ENCODE measurements at places on chromosomes 11 and 22. TPM values are rescaled to one million over a fixed set of nuclear protein-coding genes. Genes with fewer than 3 reads are reported as not detected.

DNA sequence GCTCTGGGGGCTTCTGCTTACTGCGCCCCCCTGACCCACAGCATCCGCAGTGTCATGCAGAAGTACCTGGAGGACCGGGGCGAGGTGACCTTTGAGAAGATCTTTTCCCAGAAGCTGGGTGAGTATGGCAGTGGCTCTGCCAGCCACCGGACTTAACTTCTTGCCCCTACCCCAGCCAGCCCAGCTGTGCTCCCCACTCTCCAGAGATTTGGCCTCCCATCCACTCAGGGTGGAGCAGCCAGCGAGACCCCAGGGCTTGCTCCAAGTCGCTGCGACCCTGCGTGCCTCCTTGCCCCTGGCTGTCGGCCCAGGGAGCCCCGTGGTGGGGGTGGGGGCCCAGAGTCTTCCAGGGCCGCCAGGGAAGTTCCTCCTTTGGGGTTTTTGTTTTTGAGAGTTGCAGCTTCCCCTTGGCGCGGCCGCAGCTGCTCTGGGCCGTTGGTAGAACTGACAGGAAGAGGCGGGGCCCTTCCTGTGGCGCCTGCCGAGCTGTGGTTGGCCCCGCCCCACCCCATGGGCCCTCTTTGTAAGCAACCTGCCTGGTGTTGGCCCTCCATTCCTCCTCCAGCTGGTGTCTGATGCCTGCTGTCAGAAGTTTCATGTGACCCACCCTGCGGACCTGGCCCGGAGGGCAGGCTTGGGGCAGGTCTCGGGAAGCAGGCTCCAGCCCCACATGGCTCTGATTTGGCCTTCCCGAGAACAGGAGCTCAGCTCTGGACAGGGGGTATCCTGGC is 11.1 kb downstream of the GRK2 start:
- DNase-seq, result peak; percentile 87

- DNase-seq, result no peak
These were observed 9.6 kb downstream of the QSER1 start for GRCh38 chr11:32902089-32902665.

DNA sequence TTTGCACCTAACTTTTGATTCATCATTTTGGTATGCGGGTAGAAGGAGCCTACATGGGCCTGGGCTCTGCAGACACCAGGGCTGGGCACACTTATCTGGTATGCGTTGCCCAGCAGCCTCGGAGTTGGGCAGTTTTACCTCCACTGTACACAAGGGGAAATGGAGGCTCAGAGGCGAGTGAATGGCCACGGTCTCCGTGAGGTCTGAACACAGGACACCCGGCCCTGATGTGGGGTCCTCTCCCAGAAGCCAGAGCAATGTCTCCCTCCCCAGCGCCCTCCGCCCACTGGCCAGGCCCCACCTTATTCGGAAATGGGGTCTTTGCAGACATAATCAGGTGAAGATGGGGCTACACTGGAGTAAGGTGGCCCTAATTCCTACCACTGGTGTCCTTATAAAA is 43.7 kb downstream of the OSBPL5 start:
- DNase-seq, result no peak

- DNase-seq, result no peak
These were observed 119.2 kb downstream of the FEZ1 start for GRCh38 chr11:125376856-125377255.

DNA sequence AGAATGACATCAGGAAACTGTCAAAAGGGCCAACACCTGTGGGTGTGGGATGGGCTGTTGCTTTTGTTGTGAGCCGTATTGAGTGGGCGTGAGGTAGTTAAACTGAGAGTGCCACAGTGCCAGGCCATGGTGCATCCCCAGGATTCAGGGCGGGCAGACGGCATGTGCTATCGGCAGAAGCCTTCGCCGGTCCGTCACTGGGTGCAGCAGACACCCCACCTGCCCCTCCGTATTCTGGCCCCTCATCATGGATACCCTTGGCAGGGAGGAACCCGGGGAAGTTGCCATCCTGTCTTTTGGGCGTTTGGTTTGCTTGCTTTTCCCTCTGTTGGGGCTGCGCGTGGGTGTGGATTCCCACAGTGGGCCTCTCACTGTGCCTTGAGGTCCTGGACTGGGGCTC is 27.5 kb downstream of the ST14 start:
- DNase-seq, result no peak

- peak; percentile 55 for DNase-seq
These were observed 15.1 kb upstream of the CABP7 start for GRCh38 chr22:29704528-29705285.

- peak; percentile 74 for DNase-seq
These were observed 158.8 kb upstream of the NAV2 start for GRCh38 chr11:19553683-19554333.

- DNase-seq, result no peak
These were observed 45.5 kb upstream of the NARS2 start for GRCh38 chr11:78620159-78620558.

The MFRP gene
- total RNA-seq, result not detected

The AASDHPPT gene
- 87.9 TPM for total RNA-seq

The E2F8 gene
- total RNA-seq, result 7.7 TPM

The OR52A1 gene
- total RNA-seq, result not detected

All from Daoy (cell line).